ENCODE measurements at places on chromosomes 11 and 22.

GRCh38 chr22:45877651-45878050, 99.3 kb downstream of the WNT7B start:
- no peak for DNase-seq

DNA sequence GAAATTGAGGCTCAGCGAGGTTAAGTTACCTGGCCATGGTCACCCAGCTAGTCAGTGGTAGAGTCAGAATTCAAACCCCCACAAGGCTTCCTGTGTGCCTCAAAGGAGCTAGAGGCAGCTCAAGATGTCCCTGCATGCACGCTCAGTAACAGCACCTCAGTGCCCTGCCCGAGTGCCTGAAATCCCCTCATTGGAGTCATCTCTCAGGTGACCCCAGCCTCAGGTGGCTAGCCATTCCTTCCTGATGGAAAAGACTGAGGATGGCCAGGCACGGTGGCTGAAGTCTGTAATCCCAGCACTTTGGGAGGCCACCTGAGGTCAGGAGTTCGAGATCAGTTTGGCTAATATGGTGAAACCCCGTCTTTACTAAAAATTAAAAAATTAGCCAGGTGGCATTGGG, 36.9 kb downstream of the LIF start:
- no peak for DNase-seq

DNA sequence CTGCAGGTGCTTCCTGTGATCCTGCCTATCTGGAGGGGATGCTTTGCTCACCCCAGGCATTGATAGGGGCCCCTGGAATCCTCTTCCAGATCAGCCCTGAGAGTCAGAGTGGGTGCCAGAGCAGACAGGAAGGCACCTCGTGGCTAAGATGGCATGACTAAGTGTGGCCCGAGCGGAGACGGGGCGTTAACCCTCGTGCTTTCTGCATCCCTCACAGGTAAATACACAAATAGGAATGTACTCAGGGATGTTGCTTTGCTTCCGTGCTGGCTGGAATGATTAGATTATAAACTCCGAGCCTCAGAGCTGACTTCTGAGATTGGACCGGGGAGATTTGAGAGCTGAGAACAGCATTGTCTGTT, 312.7 kb upstream of the B3GAT1 start:
- no peak for DNase-seq

DNA sequence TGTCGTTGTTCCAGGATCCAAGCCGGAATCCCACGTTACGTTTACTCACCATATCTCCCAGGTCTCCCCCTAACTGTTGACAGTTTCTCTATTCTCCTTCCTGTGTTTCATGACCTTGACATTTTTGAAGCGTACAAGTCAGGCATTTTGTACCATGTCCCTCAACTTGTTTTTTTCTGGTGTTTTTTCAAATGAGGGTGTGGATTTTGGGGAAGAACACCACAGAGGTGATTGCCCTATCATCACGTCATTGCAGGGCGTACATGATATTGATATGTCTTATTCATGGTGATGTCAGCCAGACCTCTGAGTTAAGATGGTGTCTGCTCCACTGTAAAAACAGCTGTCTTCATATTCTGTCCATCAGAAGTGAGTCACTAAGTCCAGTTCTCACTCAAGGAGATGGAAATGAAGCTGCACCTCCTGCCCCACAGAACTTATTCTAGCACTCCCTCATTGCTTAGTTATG, 28.3 kb upstream of the SOX10 start:
- no peak for DNase-seq

- no peak for DNase-seq
Observed at GRCh38 chr11:133265530-133266035, 266.7 kb downstream of the OPCML start.

DNA sequence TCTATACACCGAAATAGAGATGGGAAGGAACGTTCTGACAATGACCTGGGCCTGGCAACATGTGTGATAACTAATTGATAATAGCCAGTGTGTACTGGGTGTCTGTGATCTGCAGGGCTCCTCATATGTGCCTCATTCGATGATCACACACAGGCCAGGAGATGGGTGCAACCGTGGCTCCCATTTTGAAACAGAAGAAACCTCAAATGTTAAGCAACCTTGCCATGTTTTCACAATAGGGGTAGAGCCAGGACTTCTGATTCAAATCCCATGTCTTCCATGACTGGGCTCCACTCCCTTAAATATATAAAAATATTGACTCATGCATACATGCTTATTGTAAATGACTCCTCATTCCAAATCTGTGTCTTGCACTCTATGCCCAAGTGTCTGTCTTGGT, 11.1 kb downstream of the APOL3 start:
- no peak for DNase-seq

GRCh38 chr11:68135161-68135560, 14.0 kb upstream of the CHKA start:
- DNase-seq: no peak

DNA sequence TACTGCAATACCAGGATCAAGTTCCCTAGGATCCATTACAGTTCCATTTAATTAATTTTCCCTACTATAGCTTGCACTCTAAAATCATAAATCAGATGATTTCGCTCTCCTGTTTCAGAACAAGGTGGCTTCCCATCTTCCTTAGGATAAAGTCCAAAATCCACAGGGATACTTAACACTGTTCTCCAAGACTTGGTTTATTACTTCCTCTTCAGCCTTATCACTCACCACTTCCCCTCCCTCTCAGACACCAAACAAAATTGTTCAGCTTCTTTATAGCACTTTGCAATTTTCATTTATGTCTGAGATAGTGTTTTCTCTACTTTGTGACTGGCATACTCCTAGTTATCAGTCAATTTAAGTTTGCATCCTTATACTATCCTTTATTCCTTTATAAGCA, 124.6 kb downstream of the GRIA4 start:
- DNase-seq: no peak
